NCI-H82 (cell line): ENCODE measurements at places on chromosomes 6 and 20.
A peak's percentile ranks its signal among the peaks of the same experiment; 100 is the strongest.

DNA sequence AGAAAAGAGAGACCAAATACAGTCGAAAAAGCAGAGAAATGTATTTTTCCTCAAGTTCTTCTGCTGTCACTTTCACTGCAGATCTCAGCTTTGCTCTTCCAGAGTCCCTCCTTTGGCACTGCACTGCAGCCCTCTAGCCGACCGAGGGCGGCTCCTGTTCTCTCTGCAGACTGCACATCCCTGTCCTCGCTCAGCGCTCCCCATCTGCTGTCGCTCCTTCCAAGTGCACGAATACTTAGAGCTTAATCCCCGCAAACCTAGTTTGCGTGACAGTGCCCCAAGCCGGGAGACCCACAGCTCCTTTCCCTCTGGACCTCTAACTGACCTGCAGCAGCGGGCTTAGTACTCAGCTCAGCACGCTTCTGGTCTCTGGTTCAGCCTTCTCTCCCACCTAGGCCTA, 15.2 kb downstream of the RPP21 start:
- peak; percentile 87 for DNase-seq

DNA sequence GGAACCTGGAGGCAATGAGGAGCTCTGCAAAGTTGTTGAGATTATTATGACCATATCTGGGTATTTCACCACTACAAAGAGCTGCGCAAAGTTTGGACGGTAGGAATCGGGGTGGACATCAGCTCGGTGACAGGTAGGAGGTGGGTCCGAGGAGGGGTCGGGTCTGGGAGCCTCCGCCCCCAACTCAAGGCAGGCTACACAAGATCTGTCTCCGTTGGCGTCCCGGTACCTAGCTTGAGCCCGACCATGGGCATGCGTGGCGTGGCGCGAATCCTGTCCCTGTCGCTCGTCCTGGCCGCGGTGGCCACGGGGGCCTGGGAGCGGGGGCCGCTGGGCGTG, 40.2 kb upstream of the ZNFX1 start:
- DNase-seq, result no peak

DNA sequence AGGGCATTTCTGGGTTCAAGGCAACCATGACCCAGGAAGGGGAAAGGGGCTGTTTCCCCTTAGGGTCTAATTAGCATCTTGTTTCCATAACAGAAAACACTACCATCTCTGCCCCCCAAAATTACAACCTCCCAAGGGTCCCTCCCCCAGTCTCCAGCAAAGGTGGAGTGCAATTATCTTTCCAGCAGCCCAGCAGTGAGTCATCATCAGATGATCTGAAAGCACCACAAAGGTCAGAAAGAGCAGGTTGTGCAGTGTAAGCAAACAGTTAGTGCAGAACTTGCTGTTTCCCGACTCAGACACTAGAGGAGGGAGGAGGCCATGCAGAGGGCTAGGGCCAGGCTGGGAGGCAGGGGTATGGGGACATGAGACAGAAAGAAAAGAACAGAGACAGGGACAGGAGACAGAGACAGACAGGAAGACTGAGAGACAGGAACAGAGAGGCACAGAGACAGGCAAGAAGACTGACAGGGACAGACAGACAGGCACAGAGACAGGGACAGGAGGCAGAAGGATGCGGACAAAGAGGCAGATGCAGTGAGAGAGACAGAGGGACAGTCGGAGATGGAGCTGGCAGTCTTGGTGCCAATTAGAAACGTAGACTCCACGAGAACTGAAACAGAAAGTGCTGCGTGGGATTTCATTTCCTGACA, 62.5 kb downstream of the PYGB start:
- DNase-seq, result peak; percentile 45

DNA sequence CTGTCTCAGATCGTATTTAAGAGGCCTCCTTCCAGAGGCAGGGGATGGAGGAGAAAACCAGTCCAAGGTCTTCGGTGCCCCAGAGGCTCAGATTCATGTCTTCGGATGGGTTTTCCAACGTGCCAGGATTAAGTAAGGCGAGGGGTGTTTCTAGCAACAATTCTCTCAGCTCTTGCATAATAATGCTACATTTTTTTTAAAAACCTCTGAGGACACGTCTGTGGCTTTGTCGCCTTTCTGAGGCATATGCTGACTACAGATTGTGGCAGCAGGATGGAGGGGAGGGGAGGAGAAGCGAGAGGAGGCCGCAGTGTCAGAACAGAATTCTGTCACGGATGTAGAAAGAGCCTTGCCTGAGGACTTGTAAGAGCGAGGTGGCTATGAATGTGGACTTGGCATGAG, 17.7 kb upstream of the CCDC167 start:
- DNase-seq, result no peak

DNA sequence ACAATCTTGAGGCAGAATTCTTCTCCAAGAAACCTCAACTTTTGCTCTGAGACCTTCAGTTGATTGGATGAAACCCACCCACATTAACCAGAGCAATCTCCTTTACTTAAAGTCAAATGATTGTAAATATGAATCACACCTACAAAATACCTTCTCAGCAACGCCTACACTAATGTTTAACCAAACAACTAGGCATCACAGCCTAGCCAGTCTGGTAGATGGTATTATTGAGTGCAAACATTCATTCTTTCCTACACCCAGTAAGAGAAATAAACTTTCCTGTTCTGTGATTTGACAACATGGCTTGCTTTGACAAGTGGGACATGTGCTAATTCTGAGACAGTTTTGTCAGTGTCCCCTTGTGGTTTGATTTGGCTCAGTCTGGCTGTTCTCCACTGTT, 252.2 kb downstream of the HACE1 start:
- no peak for DNase-seq
